Activated CD8-positive, alpha-beta T cell treated with anti-CD3 and anti-CD28 coated beads, Interleukin-2, amount 10 ng/mL, durations not matched to agents 7 days and 5 days (primary cell): ENCODE measurements at places on chromosomes 1 and 21. TPM values are rescaled to one million over a fixed set of nuclear protein-coding genes. Genes with fewer than 3 reads are reported as not detected.

DNA sequence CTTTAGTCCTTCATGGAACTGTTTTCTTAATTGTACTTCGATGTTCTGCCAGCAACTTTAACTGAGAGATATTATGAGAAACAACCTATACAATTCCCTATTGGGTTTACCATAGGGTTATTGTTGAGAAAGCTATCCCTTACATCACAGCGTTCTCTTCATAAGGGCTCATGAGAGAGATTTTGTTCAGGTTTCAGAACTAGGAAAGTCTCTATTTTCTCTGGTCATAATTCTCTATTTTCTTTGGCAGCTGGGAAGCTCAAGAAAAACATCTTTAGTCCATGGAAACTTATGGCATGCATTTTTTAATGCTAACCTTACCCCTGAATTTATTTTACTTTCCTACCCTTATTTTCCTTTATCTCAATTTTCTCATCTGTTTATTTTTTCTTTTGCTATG lies 38.2 kb downstream of the NMNAT2 start:
- no peak for DNase-seq

Gene CHIA
- total RNA-seq, result not detected

Gene GBP4
- total RNA-seq, result 51.0 TPM

DNA sequence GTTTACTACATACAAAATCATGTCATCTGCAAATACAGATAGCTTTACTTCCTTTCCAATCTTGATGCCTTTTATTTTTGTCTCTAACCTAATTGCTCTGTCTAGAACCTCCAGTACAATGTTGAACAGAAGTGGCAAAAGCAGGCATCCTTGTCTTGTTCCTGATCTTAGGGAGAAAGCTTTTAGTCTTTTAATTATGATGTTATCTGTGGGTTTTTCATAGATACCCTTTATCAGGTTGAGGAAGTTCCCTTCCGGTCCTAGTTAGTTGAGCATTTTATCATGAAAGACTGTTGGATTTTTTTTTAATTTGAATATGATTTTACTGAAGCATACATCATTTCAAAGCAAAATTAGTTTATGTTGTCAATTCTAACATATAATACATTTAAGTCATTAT lies 45.7 kb upstream of the DISC1 start:
- DNase-seq, result no peak

DNA sequence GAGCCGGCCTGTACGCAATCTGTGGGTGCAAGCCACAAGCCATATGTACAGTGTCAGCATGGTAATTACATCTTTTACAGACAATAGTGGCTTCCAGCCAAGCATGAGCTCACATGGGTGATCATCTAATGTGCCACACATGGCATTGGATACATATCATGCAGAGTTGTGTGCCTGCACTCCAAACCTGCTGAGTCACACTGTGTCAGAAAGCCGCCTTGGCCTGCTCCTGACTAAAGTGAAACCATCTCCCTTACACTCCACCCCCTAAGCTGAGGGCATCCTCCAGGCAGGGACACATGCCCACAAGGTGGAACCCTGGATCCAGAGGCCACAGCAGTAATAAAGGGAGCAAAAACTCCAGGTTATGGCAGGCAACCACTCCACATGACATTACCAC lies 72.5 kb downstream of the KCNT2 start:
- DNase-seq, result no peak

GRCh38 chr21:42527489-42528158 lies 14.0 kb downstream of the SLC37A1 start:
- peak; percentile 76 for DNase-seq
